ENCODE measurements at places on chromosomes 2 and 18. TPM values are rescaled to one million over a fixed set of nuclear protein-coding genes. Genes with fewer than 3 reads are reported as not detected.

DNA sequence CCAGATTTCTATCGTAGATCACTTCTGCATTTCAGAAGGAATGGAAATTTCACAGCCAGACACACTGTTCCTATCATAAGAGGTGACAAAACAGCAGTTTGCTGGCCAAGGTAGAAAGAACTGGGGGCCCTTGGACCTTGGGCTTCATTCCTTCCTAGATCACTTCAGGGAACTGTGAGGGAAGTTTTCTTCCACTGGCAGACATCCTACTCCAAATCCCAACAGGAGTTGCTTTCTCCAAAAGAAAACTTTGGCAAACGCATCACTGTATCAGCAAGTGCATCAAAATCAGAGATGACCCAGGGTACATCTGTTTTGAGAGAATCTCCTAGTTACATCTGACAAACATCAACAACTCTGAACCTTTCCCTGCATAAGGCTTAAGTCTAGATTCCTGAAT, 348.4 kb upstream of the KLHL29 start:
- DNase-seq = peak; percentile 73

DNA sequence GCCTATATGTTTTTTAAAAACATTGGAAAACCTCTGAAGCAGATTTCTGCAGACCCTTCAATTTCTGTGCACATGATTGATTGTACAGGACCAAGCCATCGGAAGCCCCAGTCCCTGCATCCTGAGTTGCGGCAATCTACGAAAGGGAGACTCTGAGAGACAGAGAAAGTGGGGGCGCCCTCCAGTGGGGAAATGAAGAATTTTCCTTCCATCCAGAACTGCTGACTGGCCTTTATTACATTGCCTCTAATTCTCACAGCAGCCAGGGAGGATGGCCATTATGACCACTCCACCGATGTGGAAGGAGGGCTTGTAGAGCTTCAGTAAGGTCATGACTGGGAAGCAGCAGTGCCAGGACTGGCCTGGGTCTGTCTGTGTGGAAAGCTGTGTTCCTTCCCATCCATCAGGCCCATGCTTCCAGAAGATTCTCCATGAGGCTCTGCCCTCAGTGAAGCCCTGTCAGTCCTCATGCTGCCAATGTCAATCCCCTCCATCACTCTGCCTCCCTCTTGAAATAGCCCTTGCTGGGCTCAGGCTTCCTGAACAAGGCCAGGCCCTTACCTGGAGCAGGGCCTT, 20.0 kb upstream of the RESP18 start:
- peak; percentile 24 for DNase-seq

- DNase-seq = no peak
These were observed 20.6 kb upstream of the CHMP1B start for GRCh38 chr18:11830585-11830984.

GRCh38 chr2:111050701-111051376, 69.9 kb upstream of the BCL2L11 start:
- DNase-seq = no peak

GRCh38 chr2:43032213-43033015, 194.0 kb downstream of the ZFP36L2 start:
- DNase-seq = peak; percentile 87

The SERPINB2 gene
- 0.85 TPM for polyA plus RNA-seq

The IL1R2 gene
- 0.31 TPM for polyA plus RNA-seq

The AQP12B gene
- 1.6 TPM for polyA plus RNA-seq

Data from hindlimb muscle (tissue), 1 donor.